ENCODE measurements at places on chromosomes 16 and 17.
A peak's percentile ranks its signal among the peaks of the same experiment; 100 is the strongest.

- DNase-seq = no peak
Observed at GRCh38 chr16:60820361-60820760, 1215.9 kb downstream of the CDH8 start.

GRCh38 chr17:70552230-70552981 is 383.1 kb downstream of the KCNJ2 start:
- no peak for DNase-seq

- DNase-seq = no peak
Observed at GRCh38 chr16:70749681-70750601, 51.0 kb downstream of the VAC14 start.

DNA sequence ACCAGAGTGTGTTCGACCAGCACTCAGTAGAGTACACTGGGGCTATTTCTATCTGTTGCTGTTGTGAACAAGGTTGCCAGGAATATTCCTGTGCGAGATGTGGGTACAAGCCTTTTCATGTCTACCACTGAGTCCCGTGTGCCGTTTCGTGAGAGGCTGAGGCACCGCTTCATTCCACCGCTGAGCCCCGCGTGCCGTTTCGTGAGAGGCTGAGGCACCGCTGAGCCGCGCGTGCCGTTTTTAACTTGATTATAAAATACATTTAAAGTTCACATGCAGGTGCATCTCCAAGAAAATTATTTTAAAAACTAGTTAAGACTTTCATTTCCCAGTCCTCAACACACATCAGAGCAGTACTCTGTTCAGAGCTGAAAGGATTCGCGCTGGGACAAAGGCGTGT is 78.7 kb upstream of the ZNF750 start:
- DNase-seq = no peak

DNA sequence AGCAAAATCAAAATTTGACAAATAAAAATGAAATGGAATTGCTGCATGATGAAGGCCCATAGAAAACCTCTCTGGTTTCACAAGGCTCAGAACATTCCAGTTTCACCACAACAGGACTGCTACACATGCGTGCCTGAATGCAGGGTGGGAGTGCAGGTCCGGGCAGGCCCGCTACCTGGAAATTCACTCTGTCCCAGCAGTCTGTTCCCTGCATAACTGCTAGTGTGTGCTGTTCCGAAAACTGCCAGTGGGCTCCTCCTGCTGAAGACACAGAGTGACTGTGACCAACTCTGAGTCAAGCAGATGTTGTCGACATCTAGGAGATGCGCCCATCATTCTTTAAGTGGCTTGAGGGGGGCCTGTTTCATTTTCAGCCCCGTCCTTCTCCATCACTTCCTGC is 284.8 kb upstream of the MAF start:
- no peak for DNase-seq

DNA sequence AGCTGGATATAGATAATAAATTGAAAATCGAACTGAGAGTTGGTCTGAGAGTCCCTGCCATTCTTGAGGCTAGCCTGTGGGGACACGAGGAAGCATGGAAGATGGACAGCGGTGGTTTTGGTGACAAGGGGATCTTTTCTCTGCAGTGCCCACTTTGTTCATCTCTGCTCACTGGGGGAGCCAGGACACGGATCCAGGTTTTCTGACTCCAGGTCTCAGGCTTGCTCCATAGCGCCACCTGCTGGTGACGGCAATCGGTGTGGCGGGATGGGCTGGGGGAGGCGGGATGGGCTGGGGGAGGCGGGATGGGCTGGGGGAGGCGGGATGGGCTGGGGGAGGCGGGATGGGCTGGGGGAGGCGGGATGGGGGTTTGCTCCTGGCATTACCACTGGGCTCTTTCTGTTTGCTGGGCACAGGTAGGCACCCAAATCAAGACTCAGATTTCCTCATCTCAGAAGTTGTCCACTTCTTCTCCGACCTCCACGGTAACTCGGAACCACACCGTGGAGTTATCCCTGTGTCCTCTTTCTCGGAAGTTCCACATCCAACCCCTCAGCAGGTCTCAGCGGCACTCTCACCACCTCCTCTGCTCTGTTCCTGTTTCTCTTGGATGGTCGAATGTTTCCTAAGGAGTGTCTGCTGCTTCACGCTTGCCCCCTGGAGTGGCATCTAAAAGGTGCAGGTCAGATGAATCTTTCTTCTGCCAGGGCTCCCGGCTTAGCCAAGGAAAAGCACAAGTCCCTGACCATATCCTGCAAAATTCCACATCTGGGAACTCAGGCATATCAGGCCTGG is 142.4 kb downstream of the CYLD start:
- peak; percentile 4 for DNase-seq

- no peak for DNase-seq
Observed at GRCh38 chr17:77105706-77106105, 35.1 kb upstream of the SEC14L1 start.

DNA sequence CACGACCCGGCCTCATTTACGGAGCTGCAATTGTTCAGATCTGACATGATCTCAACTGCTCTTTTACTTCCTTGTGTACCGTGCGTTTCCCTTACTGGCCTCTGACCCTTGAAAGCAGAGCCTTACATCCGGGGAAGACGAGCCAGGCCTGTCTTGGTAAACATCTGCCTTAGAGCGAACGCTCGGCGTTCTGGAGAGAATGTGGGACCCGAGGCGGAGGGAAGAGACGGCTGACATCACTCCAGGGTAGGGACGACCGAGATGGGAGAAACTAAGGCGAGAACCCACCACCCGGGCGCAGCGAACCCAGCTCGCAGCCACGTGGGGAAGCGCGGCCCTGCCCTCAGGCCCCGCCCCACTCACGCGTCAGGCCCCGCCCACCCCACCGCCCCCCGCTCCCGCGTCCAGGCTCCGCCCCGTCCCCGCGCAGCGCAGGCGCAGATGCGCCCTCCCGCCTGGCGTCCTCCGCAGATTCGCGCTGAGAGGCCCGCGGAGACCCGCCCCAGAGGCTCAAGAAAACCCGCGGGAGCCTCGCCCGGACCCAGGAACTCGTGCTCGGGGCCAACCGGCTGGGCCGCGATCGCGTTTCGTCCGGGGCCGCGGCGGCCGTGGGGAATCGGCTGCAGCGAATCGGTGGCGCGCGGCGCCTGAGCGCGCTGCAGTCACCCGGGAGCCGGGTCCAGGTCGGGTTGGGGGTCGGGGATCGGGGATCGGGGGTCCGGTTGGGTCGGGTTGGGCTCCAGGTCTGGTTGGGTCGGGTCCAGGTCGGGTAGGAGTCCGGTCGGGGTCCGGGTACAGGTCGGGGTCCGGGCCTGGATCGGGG is at the start of gene TELO2:
Gene TELO2 (plus strand): TSS at position 438 of the 823 bp plus-strand sequence. CDS start 922 bp downstream, outside the sequence.
- DNase-seq = peak; percentile 86

- no peak for DNase-seq
Observed at GRCh38 chr16:10196999-10197398, 14.8 kb upstream of the GRIN2A start.

GRCh38 chr17:38428643-38429371 is 543 bp downstream of the ARHGAP23 start:
- no peak for DNase-seq

GRCh38 chr17:60256174-60256573 is 106.4 kb downstream of the CA4 start:
- no peak for DNase-seq

DNA sequence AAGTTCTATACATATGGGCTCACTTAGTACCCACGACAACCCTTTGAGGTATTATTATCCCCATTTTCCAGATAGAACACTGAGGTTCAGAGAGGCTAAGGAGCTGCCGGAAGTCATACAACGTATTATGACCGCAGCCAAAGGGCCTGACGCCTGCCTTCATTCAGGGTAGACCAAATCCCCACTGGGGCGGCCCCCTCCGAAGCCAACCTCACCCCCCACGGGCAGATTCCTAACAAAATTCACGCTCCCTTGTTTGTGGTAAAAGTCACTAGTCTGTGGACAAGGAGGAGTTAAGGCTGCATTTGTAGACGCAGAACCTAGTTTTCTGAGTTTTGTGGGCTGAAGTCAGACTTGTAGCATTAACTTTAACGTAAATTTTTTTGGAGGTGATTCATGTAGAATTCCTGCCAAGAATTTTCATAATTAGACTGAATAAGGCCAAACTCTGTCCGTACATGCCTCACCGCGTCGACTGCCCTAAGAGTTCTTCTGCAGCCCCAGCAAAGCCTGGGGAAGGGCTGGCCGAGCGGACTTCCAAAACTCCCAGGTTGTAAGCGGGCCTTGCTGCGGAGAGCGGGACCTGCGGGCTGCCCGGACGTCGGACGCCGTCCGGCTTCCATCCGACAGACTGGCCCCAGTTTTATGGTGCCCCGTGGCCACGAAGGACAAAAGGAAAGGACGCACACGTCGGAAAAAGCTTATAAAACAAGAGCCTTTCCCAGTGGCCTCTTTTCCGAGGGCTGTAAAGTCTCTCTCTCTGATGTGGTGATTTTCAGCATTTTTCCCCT is 75.7 kb downstream of the NXN start:
- no peak for DNase-seq

DNA sequence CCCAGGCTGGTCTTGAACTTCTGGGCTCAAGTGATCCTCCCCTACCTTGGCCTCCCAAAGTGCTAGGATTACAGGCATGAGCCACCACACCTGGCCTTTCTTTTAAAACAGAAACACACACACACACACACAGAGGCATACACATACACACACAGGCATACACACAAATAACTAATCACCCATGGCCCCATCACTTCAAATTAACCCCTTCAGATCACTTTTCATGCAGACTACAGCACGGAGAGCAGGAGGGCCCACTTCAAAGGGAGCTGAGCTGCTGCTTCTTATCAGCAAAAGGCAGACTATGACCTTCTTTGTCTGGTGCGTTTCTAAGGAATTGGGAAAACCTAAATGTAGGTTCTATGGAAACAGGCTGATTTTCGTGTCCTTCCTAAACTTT is 1.9 kb downstream of the CLCN7 start:
- no peak for DNase-seq

DNA sequence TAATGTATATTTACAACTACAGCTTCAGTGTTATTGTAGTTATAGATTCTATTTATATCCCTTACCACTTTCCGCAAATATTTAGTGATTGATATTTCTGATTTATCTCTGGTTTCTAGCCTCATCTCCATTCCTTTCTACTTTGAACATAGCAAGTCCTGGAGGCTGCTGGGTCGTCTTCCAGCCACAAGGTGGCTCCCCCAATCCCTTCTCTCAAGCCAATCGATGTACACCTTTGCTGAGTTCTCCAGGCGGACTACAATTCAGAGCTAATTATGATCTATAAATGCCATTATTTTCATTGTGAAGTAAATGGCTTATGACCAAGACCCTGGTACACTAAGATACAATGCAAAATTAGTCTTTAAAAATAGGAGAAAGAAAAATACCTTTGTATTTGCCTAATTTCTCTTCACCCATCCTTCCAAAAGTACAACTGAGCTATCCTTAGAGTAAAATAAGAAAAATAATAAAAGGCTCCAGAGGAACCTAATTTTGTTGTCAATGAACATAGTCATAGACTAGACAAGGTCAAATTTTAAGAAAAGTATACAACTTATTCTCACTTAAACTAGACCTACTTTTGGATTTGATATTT is 122.1 kb downstream of the SKAP1 start:
- peak; percentile 50 for DNase-seq

DNA sequence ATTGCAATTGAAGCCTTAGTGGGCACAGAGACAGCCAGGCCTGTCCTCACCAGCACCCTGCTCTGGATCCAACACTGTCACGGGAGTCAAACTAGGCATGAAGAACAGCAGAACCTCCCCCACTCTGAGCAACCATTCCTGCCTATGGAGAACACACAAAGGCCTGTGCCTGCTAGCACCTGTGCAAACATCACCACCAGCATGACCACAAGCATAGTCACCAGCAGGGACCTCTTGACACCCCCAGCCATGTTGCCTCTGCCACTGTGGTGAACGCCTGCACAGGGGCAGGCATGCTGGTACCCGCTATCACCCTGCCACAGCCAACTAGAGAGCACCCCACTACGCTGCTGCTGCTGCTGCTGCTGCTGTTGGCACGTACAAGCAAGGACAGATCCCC is 51.7 kb downstream of the CMC2 start:
- DNase-seq = no peak

DNA sequence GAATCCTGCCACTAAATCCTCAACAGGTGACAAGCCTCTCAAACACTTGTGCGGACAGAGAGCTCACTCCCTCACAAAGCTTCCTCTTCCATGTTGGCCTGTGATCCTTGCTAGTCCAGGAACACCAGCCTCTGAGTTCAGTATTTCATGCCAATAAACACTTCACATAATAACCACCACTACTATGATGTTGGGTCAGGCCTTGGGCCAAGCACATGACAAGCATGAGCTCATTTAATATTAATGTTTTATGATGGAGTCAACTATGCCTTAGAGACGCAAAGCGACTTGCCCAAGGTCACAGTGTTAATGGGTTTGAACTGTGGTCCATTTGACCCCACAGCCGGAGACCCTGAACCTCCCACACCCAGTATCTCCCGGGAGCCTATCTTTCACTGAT is 129.1 kb downstream of the GAS7 start:
- no peak for DNase-seq

- peak; percentile 93 for DNase-seq
Observed at GRCh38 chr17:44689477-44690217, at the start of gene CCDC43. Gene CCDC43, minus strand, starts transcription at chr17:44689776. Its CDS starts 23 bp downstream, at chr17:44689753.

- no peak for DNase-seq
Observed at GRCh38 chr17:10403589-10403988, 18.2 kb downstream of the MYH8 start.

GRCh38 chr16:14539631-14540030 is 90.4 kb downstream of the PARN start:
- no peak for DNase-seq

DNA sequence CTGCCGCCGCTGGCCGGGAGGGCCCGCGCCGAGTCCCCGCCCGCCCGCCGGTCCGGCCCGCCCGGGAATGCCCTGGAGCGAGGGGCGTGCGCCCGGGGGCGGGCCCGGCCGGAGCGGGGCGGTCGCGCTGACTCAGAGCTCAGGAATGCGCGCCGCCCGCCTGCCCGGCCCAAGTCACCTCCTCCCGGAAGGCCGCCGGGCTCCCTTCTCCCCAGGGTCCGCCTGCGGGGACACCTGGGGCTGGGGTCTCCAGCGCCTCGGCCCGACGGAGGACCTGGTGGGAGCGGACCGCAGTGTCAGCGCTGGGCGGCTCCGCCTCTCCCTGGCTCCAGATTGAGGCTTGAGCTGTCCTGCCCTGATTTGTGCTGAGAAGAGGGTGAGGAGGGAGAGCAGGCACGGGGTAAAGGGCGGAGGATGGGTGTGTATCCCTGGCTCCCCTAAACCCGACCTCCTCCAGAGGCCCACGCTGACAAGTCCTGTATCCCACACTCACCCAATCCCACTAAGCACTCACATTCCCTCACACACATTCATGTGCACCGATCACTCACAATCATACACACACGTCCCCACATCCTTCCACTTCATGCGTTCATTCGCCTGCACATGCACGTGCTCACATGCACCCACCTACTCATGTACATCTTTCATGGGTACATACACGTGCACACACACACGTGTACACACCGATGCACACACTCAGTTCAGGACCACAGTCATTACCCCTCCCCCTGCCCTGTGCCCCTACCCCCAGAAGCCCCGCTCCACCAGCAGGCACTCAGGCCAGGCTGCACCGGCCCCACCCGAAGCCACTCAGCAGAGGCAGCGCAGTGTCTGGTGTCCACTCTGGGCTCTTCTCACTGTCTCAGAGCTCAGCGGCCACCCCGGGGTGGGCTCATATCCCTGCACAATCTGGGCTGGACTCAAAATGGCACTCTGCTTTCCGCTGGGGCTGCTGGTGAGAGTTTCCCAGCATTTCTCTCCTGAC is at the start of gene RHBDF1:
Gene RHBDF1 (minus strand): TSS at position 71 of the 988 bp plus-strand sequence. CDS start 7,616 bp downstream, outside the sequence.
- DNase-seq = no peak

- no peak for DNase-seq
Observed at GRCh38 chr16:65200857-65201256, 79.0 kb upstream of the CDH11 start.

All from CD4-positive, alpha-beta T cell treated with Interleukin-15 for 4 hours (primary cell).